Fibroblast of pulmonary artery (primary cell): ENCODE measurements at places on chromosomes 13 and 19.
A peak's percentile ranks its signal among the peaks of the same experiment; 100 is the strongest.

GRCh38 chr19:46972311-46972710 lies 47.3 kb upstream of the NPAS1 start:
- peak; percentile 74 for DNase-seq

GRCh38 chr19:57050863-57051262 lies 68.9 kb upstream of the USP29 start:
- DNase-seq: no peak

DNA sequence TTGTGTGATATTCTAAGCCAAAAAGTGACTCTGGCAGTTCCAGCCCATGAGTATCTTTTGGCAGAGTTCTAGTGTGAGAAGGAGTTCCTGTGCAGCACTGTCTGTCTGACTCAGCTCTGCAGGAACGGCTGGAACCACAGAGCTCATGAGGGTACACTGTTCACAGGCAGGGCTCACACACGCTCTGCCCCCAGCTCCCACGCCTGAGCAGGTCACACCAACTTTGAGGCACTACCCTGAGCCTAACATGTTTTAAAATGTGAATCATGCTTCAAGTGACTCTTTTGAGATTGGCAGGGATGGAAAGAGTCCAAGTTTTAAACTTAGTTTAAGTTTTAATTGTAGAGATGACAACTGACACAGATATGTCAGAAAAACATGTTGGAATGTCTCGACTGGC lies 1203.3 kb downstream of the UQCRFS1 start:
- no peak for DNase-seq

GRCh38 chr19:18939922-18940768 lies 872 bp downstream of the HOMER3 start:
- DNase-seq: peak; percentile 33

DNA sequence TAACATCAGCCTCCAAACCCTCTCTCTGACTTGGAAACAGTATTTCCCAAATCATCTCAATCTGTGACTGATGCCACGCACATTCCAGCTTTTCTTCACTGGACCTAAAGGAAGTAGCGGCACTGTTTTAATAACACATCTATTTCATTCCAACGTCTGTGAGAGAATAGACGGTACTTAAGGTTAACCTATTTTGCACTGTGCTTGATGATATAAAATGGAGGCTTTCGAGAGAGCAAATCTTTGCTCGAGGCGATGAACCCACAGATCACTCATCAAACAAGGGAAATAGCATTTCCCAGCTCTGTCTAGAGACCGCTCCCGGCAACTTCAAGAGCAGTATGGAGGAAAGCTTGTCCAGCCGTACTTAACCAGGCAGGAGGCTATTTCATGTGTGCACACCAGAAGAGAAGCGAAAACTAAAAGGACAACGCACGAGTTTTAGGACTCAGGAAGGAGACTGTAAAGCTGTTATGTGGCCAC lies 2.9 kb downstream of the UBL3 start:
- DNase-seq: peak; percentile 49

DNA sequence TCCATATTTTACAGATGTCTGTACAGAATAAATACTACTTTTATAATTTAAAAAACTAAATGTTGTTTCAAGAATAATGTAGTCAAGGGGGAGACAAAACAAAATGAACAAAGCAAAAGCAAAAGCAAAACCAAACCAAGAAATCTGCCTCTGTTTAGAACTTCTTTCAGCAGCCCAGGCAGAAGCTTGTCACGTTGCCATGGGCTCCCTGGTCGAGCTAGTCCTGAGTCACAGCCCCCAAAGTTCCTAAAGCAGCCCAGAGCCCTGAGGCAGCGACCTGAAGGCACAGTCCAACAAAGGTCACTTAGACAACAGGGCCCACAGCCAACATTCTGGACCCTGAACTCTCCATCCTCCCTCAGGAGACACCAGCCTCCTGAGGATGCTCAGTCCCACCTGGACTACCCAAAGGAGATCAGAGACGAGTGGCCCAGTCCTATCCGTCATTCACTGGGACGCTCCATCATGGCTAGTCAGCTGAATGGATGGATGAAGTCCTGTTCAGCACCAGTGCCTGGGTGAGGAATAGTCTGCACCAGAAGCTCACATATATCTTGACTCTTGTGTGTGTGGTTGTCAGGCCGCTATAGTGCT lies 41.7 kb downstream of the SIAH3 start:
- DNase-seq: no peak

GRCh38 chr19:33670398-33670797 lies 48.6 kb downstream of the CHST8 start:
- DNase-seq: no peak

GRCh38 chr19:52237771-52238400 lies 31.5 kb upstream of the ZNF766 start:
- DNase-seq: peak; percentile 76
